Activated CD8-positive, alpha-beta memory T cell treated with anti-CD3 and anti-CD28 coated beads, Interleukin-2, amount 50 U/mL, for 4 hours (primary cell): ENCODE measurements at places on chromosomes 13 and 19.

GRCh38 chr13:100789968-100790367, 115.4 kb upstream of the TMTC4 start:
- no peak for DNase-seq

GRCh38 chr13:88042489-88042888, 371.3 kb downstream of the SLITRK5 start:
- DNase-seq: no peak

DNA sequence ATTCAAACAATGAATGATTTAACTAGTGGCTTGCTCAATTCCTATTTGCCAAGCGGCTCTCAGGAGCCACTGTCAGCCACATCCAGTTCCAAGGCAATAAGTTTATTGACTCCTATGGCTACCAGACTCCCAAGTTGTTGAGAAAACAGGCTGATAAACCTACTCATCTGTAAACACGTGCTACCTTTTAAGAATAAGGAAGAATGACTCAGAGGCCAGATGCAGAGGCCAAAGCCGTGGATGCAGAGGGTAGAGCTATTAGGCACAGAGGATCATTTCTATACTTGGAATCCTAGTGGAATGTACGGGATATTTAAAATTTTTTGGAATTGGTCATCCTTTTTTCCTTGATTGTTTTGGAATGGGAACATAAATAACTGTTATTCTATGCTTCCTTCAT, 1921.1 kb downstream of the OLFM4 start:
- no peak for DNase-seq

DNA sequence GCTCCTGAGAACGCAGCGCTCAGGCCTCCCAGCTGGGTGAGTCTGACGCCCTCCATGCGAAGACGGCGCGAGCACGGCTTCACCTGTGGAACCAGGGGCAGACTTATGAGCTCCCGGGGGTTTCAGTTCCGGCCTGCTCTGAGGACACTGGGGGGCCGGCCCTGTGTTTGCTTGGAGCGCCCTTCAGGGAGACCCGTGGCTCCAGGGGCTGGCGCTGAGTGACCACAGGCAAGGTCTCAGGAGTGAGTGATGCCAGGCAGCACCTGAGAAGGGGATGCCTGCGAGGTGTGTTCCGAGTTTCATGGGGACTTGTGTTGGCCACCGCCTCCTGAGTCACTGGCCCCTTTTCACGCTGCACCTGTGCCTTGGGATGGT, 4.5 kb downstream of the MCF2L start:
- DNase-seq: no peak

- DNase-seq: no peak
Measured at GRCh38 chr19:40225440-40226305, 816 bp downstream of the CCNP start.

DNA sequence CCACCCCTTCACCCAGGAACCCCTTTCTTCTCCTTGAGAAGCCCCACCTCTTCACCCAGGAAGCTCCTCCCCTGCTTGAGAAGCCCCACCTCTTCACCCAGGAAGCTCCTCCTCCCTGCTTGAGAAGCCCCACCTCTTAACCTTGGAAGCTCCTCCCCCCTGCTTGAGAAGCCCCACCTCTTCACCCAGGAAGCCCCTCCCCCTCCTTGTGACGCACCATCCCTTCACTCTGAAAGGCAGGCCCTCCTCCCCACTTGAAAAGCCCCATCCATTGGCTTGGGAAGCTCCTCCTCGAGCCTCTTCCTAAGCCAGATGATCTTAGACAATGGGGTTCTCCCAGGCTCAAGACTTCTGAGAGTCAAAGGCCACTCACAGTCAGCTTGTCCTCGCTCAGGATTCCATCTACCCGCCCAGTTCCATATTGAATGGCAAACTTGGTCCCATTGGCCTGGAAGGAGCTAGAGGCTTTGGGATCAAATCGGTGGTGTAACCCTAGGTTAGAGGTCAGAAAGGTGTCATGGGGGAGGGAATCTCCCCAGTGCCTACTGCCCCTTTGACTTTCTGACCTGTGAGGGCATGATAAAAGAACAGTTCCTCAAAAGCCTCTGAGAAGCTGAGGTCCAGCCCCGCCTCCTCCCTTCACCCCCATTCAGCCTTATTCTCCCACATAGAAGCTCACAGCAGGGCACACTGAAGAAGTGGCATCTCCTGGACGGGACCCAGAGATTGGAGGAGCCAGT, 4.0 kb downstream of the NAPSA start:
- DNase-seq: no peak

- DNase-seq: no peak
Measured at GRCh38 chr19:31350693-31351055, 1.4 kb upstream of the TSHZ3 start.

- DNase-seq: no peak
Measured at GRCh38 chr19:43078311-43078710, 4.2 kb downstream of the PSG2 start.
